NCI-H524 treated with DMSO at 0.1 percent for 48 hours (cell line): ENCODE measurements at places on chromosomes 2 and 18.

- DNase-seq, result no peak
Observed at GRCh38 chr18:67919316-67919715, 402.8 kb upstream of the DSEL start.

DNA sequence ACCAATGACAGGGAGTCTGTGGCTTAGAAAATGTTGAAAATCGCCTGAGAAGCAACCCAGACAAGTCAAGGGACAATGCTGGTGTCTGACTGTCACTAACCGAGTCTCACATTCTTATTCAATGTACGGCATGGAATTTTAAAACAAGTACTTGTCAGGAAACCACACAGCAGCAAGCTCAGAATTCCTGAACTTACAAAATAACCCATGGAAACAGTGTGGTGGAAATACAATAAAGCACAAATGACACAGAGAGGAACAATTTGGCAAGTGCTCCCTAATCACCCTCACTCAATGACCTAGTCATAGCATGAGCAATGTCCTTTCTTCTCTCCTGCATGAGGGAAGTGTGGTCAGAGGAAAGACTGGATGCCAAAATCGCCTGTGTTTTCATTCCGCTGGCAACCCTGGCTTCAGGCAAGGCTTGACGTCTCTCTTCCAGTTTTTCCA, 154.0 kb downstream of the SATB2 start:
- DNase-seq, result no peak

DNA sequence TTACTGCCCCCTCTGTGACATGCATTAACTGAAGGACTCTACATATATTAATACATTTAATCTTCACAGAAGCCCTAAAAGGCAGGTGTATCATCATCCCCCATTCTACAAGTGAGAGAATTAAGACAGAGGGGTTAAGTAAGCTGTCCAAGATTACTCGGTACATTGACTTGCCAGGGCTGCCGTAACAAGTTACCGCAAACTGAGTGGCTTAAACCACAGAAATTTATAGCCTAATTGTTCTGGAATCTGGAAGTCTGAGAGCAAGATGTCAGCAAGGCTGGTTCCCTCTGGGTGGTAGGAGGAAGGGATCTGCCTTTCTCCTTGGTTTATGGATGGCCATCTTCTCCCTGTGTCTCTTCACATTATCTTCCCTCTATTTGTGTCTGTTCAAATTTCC, 605.5 kb downstream of the EPHA4 start:
- no peak for DNase-seq

DNA sequence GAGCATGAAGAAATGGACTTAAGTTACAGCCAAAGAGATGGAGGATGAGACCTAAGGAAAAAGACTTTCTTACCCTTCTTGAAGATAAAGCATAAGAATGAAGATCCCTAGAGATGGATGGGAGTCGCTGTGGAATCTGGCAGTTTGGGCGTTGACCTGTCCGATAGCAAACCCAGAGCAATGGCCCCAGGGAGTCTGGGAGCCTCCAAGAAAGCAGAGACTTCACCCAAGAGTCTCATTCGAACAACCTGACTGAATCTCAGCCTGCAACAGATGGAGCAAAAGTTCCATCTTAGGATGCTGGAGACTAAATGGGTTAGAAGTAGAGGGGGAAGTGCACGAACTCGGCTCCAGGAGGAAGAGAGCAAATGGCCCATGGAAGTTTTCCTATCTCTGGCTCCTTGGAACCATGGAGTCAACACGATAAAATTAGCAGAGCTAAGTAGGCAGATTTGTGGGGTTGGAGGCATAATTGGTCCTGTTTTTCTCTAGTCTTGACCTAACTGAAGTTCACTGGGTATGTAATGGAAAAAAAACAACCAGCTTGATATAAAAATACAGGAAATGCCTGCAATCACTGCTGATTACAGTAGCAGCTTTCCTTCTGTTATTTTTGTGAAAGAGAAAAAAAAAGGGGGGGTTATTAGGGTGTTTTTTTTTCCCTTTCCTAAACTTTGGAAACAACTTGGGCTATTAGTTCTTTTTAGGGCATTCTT, 178.4 kb upstream of the EPAS1 start:
- no peak for DNase-seq

- no peak for DNase-seq
Observed at GRCh38 chr2:64359171-64359891, 94.6 kb upstream of the LGALSL start.

DNA sequence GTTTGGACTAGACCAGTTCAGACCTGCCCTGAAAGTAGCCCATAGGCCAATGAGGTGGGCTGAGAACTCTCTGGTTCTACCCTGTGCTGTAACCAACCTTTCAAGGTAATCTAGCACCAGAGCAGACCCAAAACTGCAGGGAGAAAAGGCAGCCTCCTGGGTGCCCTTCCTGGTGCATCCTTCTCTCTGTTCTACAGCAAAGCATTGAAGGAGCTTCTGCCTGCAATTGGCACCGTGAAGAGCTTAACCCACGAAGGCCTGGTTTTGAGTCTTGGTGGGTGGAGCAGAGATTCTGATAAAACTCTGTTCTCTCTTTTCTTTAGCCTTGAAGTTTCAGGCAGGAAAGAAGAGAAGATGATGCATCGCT, 55.5 kb downstream of the LIPG start:
- no peak for DNase-seq

- DNase-seq, result no peak
Observed at GRCh38 chr2:191049728-191050639, 36.0 kb upstream of the STAT1 start.
